CD8-positive, alpha-beta T cell (primary cell): ENCODE measurements at places on chromosomes 3 and 15. TPM values are rescaled to one million over a fixed set of nuclear protein-coding genes. Genes with fewer than 3 reads are reported as not detected.

- no peak for DNase-seq
Observed at GRCh38 chr3:177692304-177692975, 495.2 kb upstream of the TBL1XR1 start.

GRCh38 chr3:48469046-48469915 is 22.7 kb downstream of the ATRIP start:
- no peak for DNase-seq

The NRG4 gene
- total RNA-seq = not detected

The ROPN1B gene
- total RNA-seq = not detected

The POU1F1 gene
- total RNA-seq = not detected

DNA sequence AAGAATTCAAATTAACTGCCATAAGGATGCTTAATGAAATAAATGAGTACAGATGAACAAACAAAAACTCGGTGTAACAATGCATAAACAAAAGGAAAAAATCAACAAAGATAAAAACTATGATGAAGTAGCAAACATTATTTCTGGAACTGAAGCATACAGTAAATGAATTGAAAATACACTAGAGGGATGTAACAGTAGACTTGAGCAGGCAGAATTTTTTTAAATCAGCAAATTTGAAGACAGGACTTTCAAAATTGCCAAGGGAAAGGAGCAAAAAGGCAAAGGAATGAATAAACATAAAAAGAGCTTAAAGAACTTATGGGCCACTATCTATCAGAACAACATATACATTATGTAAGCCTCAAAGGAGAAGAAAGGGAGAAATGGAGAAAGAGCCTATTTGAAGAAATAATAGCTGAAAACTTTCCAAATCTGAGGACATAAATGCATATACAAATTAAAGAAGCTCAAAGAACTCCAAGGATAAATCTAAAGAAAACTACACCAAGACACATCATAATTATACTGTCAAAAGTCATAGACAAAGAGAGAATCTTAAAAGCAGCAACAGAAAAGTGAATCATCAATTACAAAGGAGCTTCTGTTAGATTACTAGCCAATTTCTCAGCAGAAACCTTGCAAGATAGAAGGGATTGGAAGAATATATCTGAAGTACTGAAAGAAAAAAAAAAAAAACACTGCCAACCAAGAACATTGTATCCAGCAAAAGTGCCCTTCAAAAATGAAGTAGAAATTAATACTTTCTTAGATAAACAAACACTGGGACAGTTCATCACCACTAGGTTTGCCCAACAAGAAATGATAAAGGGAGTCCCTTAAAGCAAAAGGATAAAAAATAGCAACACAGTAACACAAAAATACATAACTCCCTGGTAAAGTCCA is 15.5 kb downstream of the TOP2B start:
- DNase-seq = no peak

DNA sequence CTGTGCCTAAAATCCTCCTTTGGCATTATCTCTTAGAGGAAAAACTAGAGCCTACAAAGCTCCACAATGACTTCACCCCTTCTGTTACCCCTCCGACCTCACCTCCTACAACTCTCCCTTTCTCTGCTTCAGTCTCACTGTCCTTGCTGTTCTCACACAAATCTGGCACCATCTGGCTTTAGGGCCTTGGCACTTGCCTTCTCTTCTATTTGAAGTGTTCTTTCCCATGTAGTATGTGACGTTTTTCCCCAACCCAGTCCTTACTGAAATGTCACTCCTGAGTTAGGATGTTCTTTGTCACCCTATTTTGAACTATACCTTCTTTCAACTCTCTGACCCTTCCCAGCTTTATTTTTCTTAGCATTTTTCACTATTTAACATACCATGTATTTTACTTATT is 8.7 kb downstream of the STX19 start:
- no peak for DNase-seq

The SLC6A11 gene
- total RNA-seq = not detected

The MESP1 gene
- 0.24 TPM for total RNA-seq

The BCL2A1 gene
- total RNA-seq = 27.1 TPM

GRCh38 chr3:61092870-61093269 is 158.4 kb downstream of the FHIT start:
- DNase-seq = no peak

DNA sequence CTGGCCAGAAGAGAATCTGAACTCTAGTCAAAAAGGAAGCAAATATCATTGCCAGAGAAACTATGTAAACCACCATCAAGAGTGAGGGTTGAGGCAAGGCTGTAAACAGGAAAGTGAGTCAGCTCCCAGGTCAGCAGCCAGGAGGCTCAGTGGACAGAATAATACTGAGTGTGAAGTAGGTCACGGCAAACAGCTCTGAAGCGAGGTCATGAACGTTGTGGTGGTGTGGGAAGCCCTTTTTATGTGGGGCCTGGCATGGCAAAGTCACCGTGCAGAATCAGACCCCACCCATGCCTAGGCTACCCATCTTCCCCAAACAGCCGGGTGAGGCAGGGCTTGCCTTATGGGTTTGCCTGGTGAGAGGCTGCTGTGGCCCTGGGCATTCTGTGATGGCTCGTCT is 43.9 kb downstream of the THBS1 start:
- DNase-seq = peak; percentile 92

GRCh38 chr3:158864492-158864891 is 62.6 kb downstream of the MFSD1 start:
- no peak for DNase-seq

The CPLX3 gene
- 0.19 TPM for total RNA-seq

GRCh38 chr3:142586803-142587406 is 8.4 kb upstream of the ATR start:
- no peak for DNase-seq

DNA sequence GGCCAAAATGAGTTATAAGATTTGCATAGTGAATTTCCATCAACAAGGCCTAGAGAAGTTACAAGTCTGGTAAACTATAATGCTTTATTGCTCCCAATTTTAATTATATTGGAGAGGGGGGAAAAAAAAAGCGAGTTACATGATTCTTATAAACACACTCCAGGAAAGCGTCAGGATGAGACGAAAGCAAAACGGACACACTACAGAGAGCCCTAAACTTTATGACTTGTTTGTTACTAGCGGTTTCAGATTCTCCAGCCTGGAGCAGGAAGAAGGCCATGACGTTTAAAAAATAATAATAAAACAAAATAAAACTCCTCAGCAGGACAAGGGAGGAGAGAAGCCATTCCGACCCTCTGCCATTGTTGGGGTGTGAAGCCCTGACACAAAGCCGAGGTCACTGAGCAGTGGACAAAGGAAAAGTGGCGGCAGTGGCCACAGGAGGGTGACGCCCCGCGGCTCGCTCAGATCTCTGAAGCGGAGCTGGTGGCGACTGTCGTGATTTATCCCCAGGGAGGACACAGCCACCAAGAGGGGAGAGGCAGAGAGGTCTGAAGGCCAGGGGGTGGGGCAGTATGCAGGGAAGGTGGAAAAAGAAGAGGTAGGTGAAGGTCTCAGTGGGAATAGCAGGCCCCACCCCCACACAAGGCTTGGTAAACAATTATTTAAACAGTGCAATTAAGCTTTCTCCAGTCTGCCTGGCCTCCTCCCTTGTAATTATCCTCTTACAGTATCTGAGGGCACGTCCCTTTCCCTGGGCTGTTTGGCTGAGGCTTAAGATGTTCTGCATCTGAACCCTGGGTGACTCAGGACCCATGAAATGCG is 45.3 kb downstream of the ADAMTS9 start:
- no peak for DNase-seq

- no peak for DNase-seq
Observed at GRCh38 chr3:74518610-74519009, 95.8 kb downstream of the CNTN3 start.

The GLDN gene
- total RNA-seq = not detected

- no peak for DNase-seq
Observed at GRCh38 chr3:152270937-152271336, 2.2 kb downstream of the MBNL1 start.

The C3orf18 gene
- total RNA-seq = 5.4 TPM

GRCh38 chr3:141684758-141685157 is 53.3 kb upstream of the RNF7 start:
- DNase-seq = no peak

- no peak for DNase-seq
Observed at GRCh38 chr15:98842192-98842972, 165.2 kb downstream of the PGPEP1L start.

GRCh38 chr3:174340624-174341587 is 518.2 kb upstream of the NAALADL2 start:
- DNase-seq = no peak

GRCh38 chr3:187507266-187507665 is 139.1 kb downstream of the RTP4 start:
- DNase-seq = no peak
